ENCODE measurements at places on chromosomes 2 and 18.

DNA sequence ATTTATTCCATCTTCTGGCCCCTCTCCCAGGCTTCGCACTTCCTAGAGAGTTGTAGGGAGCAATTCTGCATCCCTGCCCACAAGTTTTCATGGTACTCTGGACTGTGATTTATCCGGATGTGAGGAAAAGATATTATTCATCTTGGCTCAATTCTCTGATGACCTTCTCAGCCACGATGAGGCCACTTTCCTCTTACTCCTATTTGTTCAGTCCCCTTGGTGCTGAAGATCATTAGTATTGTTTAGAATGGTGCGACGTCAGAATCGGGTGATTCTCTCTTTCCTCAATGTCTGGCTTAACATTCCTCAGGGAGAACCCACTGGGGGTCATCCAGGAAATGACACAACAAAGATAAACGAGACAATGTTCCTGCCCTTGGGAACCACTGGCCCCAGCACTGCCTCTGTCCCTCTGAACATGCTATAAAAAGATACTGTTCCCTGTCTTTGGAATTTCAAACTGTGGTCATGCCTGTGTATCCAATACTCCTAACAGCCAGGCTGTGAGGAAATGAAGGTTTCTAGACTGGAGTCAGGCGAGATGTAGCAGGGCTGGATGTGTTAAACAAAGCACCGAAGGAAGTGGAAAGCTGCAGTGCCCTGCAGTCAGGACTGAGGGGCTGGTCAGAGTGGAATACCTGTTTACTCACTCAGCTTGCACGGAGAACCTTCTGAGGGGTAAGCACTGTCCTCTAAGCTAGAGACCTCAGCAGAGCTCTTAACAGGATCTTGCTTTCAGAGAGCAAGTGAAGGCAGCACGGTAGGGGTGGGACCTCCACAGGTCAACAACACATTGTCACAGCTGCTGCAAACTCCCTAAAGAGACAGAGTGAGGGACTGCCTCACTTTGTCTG lies 12.9 kb upstream of the GLI2 start:
- DNase-seq: no peak

DNA sequence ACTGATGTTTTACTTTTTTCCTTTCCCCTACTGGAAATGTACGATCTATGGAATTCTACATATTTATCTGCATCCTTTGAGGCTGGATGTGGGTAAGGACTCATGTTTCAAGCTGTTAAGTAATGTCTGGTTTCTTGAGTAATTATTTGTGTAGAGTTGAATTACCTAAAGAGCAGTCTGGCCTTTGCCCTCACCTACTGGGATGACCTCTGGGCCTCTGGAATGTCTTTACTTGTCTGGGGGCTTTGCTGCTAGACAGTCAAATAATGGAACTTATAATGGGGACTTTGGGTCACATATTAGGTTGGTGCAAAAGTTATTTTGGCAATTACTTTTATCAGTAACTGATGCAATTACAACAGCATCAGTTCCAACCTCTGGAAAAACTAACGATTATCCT lies 244.7 kb downstream of the CCDC178 start:
- DNase-seq: no peak

GRCh38 chr2:112881217-112881985 lies 29.6 kb upstream of the IL37 start:
- DNase-seq: no peak

- DNase-seq: no peak
These were observed 166.6 kb upstream of the TANK start for GRCh38 chr2:160993654-160994061.

DNA sequence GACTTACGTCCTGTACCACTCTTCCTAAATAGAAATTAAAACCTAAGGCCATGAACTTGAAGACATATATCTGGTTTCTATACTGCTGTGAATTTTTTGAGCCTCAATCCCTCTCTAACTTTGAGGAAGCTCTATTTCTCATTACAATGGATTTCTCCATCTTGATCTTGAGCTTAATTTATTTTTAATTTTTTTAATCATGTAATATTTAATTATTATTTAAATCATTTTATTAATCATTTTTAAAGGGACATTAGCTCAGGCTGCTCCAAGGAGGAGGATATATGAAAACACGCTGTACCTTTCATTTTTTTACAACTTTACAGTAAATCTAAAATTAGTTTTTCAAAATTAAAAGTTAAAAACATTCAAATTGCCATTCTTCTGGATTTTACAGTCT lies 540.5 kb downstream of the SATB2 start:
- DNase-seq: no peak

DNA sequence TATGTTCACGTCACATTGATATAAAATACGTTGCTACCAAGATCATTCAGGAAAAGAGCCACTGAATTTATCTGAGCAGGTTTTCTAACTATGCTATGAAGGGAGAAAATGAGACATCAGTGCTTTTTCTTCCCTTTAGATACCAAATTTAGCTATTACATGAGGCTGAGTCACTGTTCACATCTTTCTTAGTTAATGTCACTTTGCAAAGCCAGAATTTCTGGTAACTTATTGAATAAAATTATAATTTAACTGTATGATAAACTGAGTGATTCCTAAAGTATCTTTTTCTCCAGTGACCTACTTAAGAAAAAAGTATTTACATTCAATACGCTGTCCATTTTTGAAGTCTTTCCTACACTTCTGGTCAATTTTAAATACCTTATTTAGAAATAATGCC lies 22.7 kb downstream of the C1D start:
- no peak for DNase-seq

- DNase-seq: no peak
These were observed 1662.9 kb downstream of the SUCLG1 start for GRCh38 chr2:82796132-82796531.

GRCh38 chr2:134736167-134736880 lies 17.5 kb upstream of the TMEM163 start:
- no peak for DNase-seq

- no peak for DNase-seq
These were observed 59.5 kb upstream of the CD28 start for GRCh38 chr2:203646961-203647360.

- DNase-seq: no peak
These were observed 156.3 kb downstream of the EML6 start for GRCh38 chr2:54879598-54880332.

Data from right kidney (tissue), 9 donors.